ENCODE measurements at places on chromosomes 4 and X. TPM values are rescaled to one million over a fixed set of nuclear protein-coding genes. Genes with fewer than 3 reads are reported as not detected.

GRCh38 chr4:2745981-2746806 is 9.9 kb downstream of the TNIP2 start:
- peak; percentile 99 for DNase-seq

- no peak for DNase-seq
Measured at GRCh38 chr4:27463816-27464215, 603.2 kb downstream of the STIM2 start.

GRCh38 chr4:48300004-48300403 is 30.4 kb upstream of the TEC start:
- DNase-seq: no peak

GRCh38 chrX:45077748-45078424 is 122.8 kb downstream of the DIPK2B start:
- DNase-seq: peak; percentile 26

DNA sequence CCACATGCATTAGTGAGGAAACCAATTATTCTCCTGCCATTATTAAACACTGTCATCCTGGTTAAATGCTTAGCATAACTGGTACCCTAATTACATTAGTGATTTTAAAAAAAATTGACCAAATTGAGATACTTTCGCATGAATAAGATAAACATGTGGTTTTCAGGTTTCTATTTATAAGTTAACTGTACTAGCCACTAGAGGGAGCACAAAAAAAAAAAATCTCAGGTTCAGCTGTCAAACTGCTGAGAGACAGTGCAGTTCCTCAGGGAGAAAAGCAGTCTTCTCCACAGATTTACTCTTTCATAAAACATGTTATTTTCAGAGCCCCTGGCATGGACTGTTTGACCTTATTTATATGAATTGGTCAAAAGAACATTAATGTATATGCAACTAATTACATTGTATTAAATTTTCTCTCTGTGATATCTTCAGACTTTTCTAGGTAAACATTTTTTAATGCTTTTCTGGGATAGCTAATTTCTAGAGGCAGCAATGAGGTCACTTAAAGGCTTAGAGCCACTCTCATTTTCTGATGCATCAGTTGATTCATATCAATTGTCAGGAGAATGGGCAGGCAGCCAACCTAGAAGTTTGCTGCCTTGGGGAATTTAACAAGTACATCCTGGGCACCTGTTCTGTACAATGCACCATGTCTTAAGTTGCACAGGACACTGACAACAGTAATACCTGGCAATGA is 167.5 kb downstream of the CDS1 start:
- DNase-seq: no peak

Gene PNMA6A
- total RNA-seq: 0.43 TPM
